CD4-positive, alpha-beta T cell (primary cell): ENCODE measurements at places on chromosomes 1 and 21.
A peak's percentile ranks its signal among the peaks of the same experiment; 100 is the strongest.

GRCh38 chr1:89953929-89954328, 41.0 kb upstream of the ZNF326 start:
- no peak for DNase-seq

GRCh38 chr1:39657923-39658485, 13.9 kb downstream of the NT5C1A start:
- peak; percentile 54 for DNase-seq

- no peak for DNase-seq
Observed at GRCh38 chr1:12696658-12697057, 19.3 kb upstream of the AADACL3 start.

GRCh38 chr1:29218223-29218622, 12.5 kb downstream of the MECR start:
- no peak for DNase-seq

DNA sequence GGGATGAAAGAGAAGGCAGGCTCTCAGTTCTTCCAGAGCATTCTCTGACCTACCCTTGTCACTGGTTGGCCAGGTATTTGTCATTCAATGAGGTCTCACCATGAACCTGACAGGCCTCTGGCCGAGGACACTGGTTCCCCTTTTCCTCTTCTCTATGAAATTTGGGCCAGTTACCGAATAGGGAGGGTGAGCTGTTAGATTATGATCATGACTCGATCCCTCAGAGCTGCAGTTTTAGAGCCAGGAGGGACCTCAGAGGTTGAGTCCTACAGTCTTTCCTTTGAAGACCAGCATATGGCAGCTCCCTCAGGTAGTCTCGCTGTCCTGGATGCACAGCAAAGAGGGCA, 29.5 kb upstream of the CLSTN1 start:
- DNase-seq, result no peak

DNA sequence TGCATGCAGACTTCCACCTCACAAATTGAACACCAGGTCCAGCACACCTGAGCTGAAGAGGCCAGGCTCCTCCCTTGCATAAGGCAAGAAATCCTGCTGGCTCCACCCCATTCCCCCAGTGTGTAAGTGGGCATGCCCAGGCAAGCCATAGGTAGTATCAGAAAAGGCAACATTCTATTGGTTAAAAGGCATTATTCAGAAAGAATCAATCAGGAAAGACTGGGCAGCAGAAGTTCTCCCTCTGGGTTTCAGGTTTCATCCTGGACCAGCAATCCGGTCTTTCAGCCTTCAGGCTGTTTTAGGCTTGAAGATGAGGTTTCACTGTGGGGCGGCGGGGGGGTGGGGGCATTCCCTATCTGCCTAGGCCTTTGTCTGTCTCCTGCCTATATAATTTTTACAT, 42.0 kb upstream of the LHX8 start:
- no peak for DNase-seq
